ENCODE measurements at places on chromosomes 2 and 18.

GRCh38 chr2:99388892-99389291 lies 51.7 kb downstream of the EIF5B start:
- DNase-seq = no peak

DNA sequence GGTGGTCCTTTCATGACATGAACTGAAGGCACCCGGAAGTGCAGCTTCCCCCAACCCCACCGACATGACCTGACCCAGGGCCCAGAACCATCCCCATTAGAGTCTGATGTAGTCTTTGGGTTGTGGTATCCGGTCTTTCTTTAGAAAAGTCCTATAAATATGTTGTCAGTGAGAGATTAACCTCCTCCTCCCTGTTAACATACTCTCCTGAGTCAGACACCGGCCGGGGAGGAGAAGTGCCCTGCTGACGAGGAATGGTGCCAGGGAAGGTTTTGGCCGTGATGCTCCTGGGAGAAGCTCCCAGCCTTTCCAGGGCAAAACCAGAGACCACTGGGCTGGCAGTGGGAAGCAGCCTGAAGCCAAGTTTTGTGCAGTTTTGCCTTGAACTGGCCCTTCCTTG lies 109.0 kb downstream of the LAMA3 start:
- no peak for DNase-seq

- DNase-seq = no peak
Measured at GRCh38 chr2:151973901-151974199, 125.0 kb downstream of the CACNB4 start.

DNA sequence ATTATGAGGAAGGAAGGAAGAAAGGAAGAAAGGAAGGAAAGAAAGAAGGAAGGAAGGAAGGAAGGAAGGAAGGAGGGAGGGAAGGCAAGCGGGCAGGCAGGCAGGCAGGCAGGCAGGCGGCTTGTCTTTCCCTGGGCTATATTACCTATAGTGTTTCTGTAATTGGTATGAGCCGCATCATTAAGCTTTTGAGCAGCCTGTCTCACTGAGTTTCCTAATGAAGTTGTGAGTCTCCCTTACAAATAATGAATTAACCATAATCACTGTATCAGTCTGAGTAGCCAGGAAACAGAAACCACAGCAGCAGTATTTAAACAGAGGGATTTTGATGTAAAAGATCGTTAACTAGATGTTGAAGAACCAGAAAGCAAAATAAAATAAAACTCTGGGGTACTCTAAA lies 11.8 kb upstream of the SULT1C3 start:
- DNase-seq = no peak

GRCh38 chr2:157559061-157559460 lies 69.6 kb downstream of the ACVR1C start:
- DNase-seq = no peak

DNA sequence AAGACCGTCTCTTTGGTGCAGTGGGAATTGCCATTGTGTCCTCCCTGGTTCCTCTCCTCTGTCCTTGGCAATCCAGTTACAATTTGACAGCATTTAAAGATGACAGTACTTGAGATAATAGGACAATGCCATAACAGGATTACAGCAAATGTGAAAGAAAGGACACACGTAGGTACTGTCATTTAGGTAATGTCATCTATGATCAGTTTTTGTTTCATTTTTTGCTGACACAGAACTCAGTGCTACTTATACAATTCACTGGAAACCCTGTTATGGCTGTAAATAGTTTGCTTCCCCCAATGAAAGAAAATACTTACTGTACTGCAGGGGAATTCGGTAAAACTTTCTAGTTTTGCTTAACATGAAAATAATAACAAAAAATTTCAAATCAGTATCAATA lies 65.2 kb downstream of the BCL11A start:
- DNase-seq = no peak

- peak; percentile 54 for DNase-seq
Measured at GRCh38 chr2:231104115-231104713, 20.6 kb downstream of the HTR2B start.

- no peak for DNase-seq
Measured at GRCh38 chr2:86186431-86186830, 8.8 kb downstream of the IMMT start.

DNA sequence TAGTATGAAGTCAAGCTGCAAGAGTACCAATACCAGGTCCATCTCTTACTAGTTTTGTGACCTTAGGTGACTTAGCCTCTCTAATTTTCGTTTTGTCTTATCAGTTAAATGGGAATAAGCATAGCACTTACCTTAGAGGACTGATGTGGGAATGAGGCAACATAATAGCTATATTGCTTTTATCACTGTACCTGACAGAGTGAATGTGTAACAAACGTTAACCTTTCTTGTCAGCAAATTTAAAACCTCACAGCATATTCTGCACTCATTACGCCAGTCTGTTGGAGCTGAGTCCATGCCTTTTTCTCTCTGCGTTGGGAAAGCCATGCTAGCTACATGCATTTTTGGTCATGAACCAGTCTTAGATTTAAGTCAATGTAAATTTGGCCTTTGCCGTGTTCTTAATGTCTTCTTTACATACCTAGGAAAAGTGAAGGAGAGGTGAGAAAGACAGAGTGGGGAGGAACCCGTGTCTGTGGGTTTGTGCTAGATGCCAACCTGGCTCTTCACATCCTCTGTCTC lies at the start of gene IL36B:
TSS of gene IL36B (minus strand) at position 472 of the 522 bp plus-strand sequence.
- no peak for DNase-seq

DNA sequence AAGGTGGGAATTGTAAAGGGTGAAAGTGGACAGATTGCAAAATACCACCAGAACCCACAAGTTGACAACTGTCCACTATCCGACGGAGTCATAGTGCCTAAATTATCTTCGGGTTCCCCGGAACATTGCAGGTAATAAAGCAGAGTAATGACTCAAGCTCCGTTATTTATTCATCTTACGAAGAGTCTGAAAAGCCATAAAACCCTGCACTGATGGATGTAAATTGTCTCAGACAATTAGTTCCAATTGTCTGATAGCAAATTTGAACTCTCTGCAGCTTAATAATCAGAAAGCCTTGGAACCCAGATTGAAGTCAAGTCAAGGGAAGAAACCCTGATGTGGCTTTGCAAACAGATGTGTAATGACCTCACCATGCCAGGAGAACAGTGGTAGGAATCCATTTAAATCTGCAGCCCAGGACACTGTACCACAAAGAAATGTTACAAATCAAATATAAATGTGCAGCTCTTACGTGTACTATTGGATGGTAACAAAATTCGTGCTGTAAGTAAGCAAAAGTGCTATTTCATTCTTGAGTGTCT lies 437.3 kb upstream of the SOX11 start:
- DNase-seq = no peak

DNA sequence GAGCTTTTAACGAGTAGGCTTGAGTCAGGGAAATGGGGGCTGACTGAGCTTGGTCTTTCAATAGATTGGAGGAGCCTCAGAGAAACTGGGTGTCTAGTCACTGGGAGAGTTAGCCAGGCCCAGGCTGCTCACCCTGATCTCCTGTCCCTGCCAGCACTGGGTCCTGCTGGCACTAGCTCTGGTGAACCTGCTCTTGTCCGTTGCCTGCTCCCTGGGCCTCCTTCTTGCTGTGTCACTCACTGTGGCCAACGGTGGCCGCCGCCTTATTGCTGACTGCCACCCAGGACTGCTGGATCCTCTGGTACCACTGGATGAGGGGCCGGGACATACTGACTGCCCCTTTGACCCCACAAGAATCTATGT lies 720 bp downstream of the KRTCAP3 start:
- DNase-seq = no peak

DNA sequence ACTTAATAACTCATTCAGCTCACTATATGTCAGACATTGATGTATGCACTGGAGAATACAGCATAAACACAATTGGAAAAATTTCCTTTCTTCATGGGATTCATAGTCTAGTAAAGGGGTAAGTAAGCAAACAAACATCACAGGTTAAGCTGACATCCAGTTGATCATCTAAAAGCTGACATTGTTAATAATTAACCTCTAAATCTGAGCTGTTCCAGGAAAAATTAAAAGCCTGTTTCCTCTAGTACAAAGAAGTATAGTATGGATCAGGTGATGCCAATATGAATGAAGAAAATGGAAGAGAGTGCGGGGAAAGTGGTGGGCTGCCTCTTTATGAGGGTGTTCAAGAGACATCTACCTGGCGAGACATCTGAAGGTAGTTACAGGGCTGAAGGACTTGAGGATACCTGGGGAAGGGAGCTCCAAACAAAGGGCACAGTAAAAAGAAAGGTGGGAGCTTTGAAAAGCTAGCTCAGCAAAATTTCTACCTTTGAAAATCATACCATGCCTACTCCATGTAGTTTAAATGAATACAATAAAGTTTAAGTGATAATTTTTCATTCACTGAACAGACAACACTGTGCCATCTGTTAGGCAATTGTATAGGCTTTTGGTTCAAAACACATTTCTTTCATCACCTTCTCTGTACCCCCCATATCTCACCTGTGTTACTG lies 619.3 kb downstream of the TRIB2 start:
- DNase-seq = no peak

- DNase-seq = no peak
Measured at GRCh38 chr2:195124391-195125079, 532.5 kb upstream of the SLC39A10 start.

DNA sequence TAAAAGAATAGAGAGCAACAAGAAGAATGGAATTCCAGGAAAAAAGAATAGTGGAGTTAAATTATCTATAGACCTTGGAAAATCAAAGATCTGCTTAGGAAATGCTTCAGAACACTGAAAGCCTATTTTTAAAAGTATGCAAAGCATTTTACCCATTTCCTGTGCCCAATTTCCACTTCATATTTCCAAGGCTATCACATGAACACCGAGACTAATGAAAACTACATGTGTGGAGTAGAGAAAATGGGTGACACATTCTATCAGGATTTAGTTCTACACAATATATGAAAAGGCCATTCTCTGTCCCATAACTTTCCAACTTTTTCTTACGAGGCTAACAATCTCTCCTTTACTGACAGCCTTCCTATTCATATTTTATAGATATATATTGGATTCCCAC lies 279.4 kb downstream of the CCDC178 start:
- no peak for DNase-seq

DNA sequence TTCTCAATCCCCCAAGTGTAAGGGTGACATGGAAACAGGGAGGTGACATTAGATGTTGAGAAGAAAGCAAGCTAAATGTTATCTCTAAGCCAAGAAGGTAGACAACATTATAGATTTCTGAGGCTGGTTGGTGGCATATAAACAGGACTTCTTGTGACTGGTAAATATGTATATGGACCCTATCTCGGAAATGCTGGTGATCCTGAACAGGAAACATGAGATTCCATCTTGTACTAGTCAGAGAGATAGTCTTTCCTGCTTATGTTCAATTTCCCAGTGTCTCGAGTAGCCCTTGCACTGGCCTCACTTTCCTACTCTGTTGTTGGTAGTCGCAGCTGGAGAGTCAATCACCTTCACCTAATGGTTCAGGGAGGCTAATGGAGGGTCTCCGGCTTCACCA lies 26.8 kb downstream of the MOGAT1 start:
- DNase-seq = no peak

DNA sequence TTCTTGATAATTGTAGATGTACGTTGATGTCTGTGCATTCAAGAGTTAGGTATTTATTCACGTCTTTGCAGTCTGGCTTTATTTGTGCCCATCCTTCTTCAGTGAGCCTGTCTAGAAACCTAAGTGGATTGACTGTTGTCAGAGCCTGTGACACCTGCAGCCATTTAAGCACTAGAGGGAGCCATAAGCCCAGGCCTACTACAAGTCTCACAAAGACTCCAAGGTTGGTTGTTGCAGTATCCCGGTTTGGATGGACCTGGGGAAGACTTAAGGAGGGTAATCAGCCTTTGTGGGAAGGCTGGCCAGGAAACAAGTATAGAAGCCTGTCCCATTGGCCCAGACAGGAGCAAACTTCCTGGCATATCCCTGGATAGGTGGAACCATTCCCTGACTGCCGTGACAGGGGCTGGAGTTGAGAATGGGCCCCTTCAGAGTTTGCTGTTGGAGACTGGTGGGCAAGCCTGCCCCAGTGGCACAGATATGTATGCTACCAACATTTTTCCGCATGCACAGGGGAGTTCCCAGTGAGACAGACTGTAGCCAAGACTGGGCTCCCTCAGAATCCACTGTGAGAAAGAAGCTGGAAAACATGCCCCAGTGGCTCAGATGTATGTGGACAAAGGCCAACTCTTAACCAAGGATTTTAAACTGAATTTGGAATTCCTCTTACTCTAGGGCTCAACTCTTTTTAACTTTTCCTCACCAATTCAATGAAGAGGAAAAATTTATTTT lies 9.3 kb upstream of the LRRC30 start:
- no peak for DNase-seq

DNA sequence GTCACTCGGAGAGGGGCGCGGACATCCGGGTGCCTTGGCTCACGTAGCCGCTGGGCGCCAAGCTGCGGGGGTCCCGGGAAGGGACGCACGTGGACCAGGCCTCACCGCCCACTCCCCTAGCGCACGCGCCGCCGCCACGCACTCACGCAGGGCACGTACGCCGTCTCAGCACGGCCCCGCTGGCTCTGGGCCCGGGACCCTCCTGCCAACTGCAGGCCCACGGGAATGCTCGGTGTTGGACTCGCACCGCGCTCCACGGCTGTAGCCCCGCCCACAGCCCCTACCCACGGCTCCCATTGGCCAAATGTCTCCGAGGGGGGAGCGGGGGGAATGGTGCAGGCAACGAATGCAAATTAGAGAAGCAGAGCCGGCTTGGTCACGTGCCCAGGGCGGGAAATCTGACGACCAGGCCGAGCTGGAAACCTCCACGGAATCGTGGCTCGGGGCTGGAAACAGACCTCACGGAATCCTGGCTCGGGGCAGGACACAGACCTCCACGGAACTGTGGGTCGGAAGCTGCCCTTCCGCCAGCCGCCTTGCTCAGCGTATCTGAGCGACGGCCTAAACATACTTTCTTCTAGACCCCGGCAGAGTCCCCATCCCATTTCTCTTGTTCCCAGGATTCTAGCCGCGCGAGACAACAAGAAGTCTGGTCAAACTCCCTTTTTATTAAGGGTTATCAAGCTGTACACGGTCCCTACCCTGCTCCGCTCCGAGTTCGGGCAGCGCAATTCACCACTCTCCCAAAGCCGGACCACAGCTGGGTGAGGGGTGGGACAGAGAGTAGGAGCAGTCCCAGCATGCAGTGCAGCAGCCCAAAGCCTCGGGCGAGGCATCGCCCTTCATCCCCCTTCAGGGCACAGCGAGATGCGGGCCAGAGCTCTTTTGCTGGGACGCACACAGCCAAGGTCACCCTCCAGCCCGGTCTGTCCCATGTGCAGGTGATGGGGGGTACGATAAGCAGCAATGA lies at the start of gene ABCB6:
TSS of gene ABCB6 (minus strand) at position 227 of the 970 bp plus-strand sequence. CDS start 285 bp downstream, outside the sequence.
- DNase-seq = peak; percentile 83

DNA sequence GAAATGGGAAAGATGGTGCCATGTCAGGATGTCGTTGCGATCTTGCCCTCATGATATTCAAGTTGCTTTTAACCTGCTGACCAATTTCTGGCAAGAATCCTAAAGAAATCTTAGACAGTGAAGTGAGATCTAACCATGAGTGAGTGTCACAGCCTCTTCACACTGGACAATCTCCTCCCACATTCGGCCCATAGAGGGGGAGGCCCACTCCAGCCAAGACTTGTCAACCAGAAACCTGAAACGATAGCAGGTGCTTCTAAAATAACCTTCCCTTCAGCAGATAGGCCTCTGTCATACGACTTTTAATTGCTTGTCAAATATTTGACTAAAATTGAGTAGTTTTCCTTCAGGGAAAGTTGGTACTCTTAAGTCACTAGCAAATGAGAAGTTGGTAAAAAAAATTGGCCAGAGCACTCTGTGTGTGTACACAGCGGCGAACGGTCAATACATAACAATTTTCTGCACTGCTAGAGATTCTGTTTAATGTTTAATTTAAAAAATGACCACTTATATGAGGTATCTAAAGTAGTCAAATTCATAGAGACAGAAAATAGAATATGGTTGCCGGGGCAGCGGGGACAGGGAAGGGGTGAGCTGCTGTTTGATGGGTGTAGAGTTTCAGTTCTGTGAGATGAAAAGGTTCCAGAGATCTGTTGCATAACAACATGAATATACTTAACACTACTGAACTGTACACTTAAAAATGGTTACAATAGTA lies 110.2 kb downstream of the VAPA start:
- DNase-seq = no peak
